ENCODE measurements at places on chromosomes 7 and 10.
A peak's percentile ranks its signal among the peaks of the same experiment; 100 is the strongest.

DNA sequence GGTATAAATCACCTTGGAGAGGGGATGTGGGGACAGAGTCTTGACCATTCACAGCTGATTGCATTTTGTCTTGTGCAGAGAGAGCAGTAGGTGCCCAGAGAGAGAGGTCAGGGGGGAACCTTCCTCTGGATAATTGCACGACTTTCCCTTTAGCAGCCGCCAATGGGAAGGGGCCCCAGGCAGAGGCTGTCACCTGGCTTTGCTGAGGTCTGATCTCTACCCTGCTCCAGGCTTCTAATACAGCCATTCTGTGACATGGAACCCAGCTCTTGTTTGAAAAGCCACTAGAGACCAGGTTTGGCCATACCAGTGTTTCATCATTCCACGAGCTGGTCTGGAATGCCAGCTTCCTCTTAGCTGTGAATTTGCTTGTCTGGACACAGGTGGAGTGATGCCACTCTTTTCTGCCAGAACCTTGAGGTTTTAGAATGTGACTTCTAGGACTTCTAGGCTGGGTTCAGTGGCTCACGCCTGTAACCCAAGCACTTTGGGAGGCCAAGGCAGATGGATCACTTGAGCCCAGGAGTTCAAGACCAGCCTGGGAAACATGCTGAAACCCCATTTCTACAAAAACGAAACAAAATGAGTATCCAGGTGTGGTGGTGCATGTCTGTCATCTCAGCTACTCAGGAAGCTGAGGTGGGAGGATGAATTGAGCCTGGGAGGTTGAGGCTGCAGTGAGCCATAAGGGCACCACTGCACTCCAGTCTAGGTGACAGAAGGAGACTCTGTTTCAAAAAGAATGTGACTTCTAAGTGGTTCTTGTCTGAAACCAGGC is 159.9 kb downstream of the CAMK1D start:
- no peak for DNase-seq

- DNase-seq, result no peak
Observed at GRCh38 chr10:132963430-132963960, 21.1 kb upstream of the CFAP46 start.

DNA sequence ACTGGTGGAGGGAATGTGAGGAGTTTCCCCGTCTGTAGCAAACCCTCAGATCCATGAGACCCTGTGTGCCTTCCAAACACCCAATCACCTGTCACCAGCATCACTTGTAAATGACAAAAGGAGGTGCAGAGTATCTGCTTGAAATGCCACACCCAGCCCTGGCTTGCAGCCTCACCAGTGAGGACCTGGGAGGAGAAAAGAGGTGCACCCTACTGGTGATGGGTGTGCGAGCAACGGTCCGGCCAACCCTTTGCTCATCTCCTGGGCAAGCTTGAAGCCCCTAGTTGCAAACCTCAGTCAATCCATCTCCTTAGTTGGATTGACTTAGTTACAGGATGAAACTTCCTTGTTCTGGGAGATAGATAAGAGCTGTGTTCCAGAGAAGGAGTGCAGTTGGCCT is 62.4 kb upstream of the WAPL start:
- DNase-seq, result no peak

GRCh38 chr10:73969224-73969841 is 28.6 kb upstream of the VCL start:
- DNase-seq, result no peak

- DNase-seq, result no peak
Observed at GRCh38 chr10:30455816-30456215, 21.8 kb downstream of the MAP3K8 start.

DNA sequence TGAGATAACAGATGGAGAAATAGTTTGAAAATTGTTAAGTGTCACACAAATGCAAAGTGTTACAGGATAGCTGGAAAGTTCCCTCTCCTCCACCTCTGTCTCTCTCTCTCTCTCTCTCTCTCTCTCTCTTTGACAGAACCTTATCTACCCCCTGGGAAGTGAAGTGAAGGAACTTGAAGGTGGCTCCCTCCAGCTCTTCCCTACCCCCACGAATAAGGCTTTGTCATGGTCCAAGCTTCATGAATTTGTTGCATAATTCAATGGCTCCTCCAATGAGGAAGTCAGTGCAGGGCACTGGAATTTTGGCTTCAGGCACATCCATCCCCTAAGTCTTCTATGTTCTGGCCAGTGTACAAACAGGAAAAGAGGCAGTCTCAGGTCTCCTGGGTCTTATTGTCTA is 66.4 kb downstream of the CDHR3 start:
- DNase-seq, result no peak

GRCh38 chr10:98619446-98619845 is 172.7 kb upstream of the HPS1 start:
- no peak for DNase-seq

- DNase-seq, result no peak
Observed at GRCh38 chr10:83769281-83769820, 370.0 kb upstream of the GHITM start.

DNA sequence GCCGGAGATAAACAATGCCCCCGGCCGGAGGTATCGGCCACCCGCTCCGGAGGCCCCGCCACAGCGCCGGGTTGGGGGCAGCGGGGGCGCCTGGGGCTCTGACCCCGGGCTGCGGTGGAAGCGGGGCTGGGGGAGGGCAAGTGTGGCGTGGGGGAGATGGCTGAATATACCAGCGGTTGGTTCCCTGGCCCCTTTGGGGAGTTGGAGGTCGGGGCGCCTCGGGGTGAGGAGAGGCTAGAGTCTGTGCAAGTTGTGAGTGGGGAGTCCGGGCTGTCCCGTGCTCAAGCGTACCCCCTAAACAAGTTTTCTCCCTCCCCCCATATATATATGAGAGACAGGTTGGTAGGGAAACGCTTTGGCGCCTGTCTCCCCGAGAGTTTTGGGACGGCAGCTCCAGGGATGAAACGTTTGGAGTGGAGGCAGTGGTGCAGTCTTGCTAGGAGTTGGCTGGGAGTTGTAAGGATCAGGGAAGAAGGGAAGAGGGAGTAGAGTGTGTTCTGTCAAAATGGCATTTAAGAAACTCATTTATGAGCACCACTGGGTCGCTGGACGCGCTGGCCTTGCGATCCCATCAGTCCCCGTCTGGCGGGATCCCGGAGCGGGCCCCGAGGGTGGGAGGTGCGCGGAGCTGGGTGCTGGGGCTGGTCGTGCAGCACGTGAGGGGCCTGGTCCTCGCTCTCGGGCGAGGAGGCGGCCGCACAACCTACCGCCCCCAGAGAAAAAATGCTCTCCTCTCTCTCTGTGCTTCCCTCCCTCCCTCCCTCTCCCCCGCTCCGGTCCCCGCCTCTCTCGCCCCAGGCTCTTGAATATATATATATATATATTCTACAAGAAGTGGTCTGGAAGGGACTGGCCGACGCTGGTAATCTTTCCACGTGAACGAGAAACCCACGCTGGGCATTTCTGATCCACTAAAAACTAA is 1.1 kb downstream of the TET1 start:
- peak; percentile 40 for DNase-seq
